ENCODE measurements at places on chromosomes 1 and 21.

DNA sequence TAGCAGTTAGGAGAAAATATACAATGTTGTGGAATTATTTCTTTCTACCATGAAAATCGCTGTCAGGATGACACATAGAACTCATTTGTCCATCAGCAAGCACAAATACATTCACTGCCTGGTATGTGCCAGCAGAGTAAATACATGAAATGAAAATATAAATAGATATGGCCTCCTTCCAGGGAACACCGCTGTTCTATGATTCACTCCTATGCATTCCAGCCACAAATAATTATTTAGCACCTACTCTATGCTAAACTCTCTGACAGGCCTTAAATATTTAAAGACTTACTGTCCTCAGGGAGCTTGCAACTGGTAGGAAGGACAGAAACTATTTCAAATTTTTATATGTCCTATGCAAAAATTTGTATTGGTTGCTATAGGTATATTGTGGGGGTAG, 975.0 kb upstream of the NCAM2 start:
- DNase-seq, result peak; percentile 15

GRCh38 chr1:245710961-245711903, 556.4 kb downstream of the KIF26B start:
- no peak for DNase-seq

DNA sequence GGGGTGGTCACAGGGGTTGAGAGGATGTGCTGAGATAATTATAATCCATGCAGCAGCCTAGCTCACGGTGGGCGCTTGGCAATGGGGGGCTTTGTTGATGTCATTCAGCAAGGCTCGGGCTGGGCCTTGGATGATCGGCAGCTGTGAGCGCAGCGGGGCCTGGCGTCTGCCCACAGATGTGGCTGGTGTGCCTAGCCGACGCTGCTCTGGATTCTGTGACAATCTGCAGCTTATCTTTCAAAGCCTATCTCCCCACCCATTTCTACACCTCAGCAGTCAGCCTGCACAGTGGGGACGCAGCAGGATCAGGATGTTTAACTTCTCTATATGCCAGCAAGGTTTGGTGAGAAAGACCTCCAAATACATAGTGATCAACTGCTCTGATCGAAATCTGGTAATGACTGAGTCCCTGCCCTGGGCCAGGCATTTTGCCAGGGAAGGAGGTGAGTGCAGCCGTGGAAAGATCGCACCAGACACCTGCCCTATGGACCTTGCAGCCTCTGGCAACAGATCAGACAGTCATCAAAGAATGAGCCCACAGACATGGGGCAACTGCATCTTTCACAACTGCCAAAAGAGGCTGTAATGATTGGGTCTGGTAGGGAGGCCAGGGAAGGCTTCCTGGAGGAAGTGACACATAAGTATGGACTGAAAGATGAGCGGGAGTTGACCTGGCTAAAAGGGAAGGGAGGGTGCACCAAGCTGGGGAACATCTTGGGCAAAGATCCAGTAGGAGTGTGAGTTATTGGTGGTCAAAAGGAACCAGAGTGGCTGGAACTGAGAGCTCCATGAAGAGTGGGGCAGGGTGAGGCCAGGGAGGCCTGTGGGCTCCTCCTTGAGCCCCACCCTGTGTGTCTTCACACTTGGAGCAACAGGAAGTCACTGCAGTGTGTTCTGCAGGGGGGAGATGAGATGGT, 35.3 kb downstream of the EPHB2 start:
- peak; percentile 17 for DNase-seq

DNA sequence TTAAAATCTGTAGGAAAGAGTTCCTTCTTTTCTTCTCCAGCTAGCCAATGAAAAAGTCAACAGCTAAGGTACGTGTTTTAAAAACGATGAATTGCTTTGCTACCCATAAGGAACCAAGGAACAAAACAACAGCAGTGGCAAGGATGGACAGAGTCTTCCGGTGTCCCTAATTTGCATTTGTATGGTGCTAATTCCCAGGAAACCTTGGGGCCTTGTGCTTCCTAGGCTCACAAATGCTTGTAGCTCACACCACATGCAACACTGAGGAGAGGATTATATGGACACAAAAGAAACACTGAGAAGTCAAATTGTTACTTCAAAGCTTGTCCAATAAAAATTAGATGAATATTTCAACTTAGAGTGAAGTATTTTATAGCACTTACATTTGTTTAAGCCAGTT, 1.8 kb upstream of the PGBD5 start:
- DNase-seq, result peak; percentile 34

- no peak for DNase-seq
These were observed 1244.6 kb upstream of the ADGRL4 start for GRCh38 chr1:80251171-80251570.

DNA sequence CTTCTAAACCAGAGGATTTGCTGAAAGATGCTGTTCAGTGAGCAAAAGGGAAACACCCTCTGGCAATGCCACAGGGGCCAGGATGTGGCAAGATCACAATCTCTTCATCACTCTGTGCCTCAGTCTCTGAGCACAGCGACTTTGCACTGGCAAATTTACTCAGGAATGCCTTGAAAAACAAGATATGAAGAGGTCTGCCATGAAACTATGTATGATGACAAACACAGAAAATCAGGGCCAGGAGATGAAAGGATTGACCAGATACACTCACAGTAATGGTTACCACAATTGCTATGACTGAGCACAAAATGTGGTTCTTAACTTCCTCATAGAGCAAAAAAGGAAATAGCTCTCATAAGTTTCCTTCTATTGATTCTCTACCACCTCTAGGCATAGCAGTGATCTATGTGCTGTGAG, 5.8 kb downstream of the TTC13 start:
- no peak for DNase-seq

- DNase-seq, result peak; percentile 90
These were observed 7.4 kb downstream of the KYAT3 start for GRCh38 chr1:88985032-88985431.

DNA sequence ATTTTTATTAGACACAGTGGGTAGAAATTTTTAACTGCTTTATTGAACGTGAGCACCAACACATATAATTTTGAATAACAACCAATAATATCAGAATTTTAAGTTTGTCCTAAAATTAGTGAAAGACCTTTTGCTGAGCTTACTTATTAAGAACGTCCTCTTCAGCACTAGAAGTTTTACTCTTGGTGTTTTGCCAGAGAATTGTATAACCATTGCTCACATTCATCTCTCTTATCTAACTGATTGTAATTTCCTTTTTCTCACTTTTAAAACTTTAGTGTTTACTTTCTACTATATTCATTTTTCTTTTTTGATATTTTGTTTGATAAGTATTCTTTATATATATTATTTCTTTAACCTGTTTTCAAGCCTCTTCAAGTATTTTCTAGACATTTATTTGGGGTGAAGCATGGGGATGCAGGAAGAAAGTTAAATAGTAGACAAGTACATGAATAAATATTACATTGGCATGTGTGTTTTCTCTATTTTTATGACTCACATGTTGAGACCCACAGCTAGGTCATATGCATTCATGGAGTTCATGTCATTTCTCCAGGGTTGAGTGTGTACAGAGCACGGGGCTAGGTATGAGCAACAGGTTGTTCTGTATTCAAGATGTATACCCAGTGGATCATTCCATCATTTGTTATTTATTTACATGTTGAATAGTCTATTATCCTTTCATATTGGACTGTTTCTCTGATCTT, 90.6 kb downstream of the ATP6V1G3 start:
- no peak for DNase-seq

GRCh38 chr1:92956254-92957029, 4.8 kb downstream of the DIPK1A start:
- peak; percentile 55 for DNase-seq

DNA sequence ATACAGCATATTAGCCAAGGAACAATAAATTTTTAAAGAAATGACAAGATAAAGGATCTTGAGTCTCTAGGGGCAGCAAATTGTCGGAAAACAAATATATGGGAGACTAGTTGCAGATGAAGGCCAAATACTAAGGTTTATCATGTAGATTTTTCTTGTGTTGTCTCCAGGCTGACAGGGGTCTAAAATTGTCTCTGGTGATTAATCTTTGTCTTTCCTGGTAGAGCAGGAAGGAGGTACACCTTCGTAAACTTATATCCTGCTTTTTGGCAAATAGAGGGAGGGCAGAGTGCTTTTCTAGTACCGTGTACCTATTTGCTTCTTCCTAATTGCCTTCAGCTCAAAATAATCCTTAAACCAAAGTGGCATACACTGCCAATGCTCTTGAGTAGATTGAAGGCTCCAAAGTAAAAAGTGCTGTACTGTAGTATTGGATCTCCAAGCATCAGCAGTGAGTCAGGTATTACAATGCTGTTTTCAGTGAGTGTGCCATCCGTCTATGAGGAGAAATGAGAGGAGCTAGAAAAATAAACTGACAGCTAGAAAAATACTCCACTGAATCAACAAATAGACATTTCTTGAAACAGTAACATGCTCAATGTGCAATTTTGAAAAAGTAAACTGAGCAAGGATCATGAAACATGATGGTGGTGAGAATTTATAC, 1.8 kb upstream of the LEPR start:
- no peak for DNase-seq

DNA sequence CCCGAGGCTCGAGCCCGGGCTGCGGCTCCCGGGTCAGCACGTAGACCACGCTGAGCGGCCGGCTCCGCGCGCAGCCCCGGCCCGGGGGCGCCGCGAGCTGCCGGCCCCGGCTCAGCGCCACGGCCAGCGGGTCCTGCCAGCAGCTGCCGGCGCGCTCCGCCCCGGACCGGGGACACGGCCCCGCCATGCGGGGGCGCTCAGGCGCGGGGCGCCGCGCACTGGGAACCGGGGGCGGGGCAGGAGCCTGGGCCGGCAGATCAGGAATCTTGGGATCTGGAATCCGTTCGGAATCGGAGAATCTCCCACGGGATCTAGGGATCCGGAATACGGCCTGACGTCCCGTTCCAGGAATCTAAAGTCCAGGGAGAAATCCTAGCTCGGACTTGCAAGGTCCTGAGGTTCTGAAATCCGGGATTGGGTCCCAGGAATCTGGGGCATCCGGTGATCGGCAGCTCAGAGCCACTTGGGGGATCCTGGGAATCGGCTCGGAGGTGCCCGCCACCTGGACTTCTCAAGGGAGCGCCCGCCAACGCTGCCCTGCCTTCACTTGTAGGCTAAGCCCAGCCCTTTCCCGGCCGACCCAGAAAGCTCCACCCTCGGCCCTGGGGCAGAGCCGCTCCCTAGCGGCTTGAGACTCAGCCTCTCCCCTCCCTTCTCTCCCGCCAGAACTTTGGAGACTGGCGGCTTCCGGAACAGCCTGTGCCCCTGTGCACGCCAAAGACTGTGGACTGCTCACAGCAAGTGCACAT, at the start of gene MAP3K6:
TSS of gene MAP3K6 (minus strand) at position 551 of the 749 bp plus-strand sequence. CDS start at position 187, 364 bp downstream.
- DNase-seq, result peak; percentile 73

DNA sequence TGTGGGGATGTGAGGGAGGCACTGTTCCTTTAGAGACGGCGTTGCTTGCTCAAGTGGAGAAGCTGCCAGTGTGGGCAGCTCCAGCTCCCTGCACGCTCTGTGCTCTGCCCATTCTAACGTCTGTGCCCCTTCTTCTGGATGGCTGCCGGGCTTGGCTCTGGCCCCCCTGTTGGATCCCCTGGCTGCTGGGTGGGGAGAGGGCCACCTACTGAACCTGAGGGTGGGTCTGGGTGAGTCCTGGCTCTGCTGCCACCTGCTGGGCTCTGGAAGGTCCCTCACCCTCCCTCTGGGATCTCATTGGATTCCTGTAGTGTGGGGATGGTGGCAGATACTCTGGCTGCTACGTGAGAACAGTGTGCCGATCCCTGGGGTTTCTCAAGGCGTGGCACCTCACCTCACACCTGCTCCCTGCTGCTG, 5.0 kb downstream of the PFKL start:
- DNase-seq, result peak; percentile 48

DNA sequence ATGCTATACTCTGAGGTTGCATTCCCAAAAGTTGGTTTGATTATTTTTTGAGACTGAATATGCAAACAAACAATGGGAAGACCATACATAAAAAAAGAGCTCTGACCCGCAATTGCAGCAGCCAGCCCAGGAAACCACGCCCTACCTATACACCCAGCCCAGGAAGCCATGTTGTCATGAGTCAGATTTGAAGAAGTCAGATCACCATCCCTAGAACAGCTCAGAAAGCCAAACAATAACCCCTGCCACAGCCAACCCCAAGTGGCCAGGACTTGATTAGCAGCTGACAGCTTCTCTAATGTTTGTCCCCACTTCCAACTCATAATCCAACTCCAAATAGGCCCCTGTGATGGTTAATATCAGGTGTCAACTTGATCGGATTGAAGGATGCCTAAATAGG, 621.9 kb downstream of the NPHP4 start:
- no peak for DNase-seq

DNA sequence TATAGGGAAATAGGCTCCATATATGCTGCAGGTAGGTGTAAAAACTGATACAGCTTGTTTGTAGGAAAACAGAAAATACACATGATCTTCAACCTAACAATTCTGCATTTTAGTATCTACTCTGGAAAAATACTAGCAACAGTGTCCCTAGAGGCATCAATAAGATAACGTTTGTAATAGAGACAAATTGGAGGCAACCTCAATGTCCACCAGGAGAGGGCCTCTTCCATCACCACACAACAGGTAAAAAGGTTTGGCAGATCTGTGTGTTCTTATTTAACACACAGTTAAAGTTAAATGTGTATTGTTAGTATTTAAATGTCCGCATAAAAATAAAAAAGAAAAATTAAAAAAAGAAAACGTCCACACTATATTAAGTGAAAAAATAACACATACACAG, 5.4 kb downstream of the EIF2D start:
- DNase-seq, result peak; percentile 43

GRCh38 chr1:212309967-212310366, 24.8 kb downstream of the PPP2R5A start:
- peak; percentile 64 for DNase-seq

GRCh38 chr1:17606826-17607440, 67.4 kb downstream of the ARHGEF10L start:
- DNase-seq, result peak; percentile 64

GRCh38 chr1:209356976-209357377, 226.5 kb upstream of the CAMK1G start:
- DNase-seq, result no peak

DNA sequence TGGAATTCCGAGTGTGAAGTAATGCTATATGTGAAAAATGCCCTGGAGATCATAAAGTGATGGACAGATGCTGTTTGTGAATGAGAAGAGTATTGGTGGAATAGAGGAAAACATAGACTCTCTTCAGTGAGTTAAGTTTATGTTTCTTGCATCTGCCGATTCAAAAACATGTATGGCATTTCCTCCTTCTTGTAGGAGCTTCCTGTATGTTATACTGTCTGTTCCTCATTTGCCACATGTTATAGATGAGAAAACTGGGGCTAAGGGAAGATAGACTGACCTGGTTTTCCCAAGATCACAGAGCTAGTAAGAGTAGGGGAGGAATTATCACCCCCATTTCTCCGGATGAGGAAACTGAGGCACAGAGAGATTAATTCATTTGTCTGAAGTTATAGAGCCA, 41.1 kb upstream of the IL20 start:
- DNase-seq, result no peak

DNA sequence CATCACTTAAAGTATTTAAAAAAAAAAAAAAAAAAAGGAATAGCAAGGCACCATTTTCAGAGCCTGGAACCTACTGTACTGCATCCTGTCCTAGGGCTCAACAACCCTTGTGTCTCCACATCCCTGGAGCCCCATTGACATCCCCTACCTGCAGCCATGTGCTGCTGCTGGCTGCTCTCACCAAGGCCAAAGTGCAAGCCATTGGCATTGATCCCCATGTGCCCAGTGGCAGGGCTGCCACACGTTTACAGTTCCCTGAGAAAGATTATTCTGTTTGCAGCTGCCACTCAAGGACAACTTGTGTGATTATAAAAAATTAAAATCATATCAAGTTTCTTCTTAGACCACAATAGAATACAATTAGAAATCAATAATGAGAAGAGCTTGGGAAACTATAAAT, 129.9 kb downstream of the LHX8 start:
- no peak for DNase-seq

- DNase-seq, result no peak
These were observed 3.5 kb upstream of the LRIF1 start for GRCh38 chr1:110967256-110967655.

- no peak for DNase-seq
These were observed 7.9 kb upstream of the SRP9 start for GRCh38 chr1:225769687-225770086.

Data from NCI-H69 (cell line).